ENCODE measurements at places on chromosomes 3 and 15.

DNA sequence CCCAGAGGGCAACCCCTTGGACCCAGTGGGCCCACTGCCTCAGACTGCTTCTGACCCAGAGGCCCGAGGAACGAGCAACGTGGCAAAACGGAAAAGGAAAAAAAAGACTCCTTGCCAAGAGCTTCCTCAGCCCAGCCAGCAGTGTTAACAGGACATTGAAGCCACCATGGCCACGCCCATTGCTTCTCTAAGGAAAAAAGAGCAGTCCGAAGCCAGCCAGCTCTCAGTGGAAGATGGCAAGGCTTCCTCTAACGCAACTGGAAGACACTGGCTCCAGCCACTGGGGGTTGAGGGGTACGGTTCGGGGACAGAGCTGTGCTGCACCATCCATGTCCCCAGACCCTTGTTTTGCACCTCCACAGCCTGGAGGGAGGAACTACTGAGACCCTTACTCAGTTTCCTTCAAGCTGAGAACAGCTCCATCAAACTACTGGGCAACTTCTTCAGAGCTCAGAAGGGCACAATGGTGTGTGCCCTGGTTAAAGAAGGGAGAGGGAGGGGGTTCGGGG is 10.7 kb downstream of the BMF start:
- DNase-seq: no peak

DNA sequence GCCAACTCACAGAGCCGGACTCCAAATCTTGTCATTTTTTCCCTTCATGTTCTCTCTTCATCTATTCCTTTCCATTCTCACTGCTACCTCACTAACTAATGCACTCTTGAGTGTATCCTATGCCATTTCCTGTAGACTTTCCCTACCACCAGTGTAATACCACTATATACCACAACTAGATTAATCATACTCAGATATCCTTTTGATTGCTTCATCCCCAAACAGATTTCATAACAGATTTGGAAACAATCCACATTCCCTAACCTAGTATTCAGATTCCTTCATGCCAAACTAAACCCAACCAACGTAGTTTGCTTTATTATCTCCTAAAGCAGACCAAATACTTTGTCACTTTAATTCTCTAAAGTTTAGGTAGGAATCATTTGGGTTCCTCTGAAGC is 2.6 kb upstream of the PLOD2 start:
- no peak for DNase-seq

GRCh38 chr3:171187706-171188290 is 161.3 kb upstream of the SLC2A2 start:
- DNase-seq: no peak

GRCh38 chr3:140898340-140899180 is 43.1 kb upstream of the SLC25A36 start:
- no peak for DNase-seq

DNA sequence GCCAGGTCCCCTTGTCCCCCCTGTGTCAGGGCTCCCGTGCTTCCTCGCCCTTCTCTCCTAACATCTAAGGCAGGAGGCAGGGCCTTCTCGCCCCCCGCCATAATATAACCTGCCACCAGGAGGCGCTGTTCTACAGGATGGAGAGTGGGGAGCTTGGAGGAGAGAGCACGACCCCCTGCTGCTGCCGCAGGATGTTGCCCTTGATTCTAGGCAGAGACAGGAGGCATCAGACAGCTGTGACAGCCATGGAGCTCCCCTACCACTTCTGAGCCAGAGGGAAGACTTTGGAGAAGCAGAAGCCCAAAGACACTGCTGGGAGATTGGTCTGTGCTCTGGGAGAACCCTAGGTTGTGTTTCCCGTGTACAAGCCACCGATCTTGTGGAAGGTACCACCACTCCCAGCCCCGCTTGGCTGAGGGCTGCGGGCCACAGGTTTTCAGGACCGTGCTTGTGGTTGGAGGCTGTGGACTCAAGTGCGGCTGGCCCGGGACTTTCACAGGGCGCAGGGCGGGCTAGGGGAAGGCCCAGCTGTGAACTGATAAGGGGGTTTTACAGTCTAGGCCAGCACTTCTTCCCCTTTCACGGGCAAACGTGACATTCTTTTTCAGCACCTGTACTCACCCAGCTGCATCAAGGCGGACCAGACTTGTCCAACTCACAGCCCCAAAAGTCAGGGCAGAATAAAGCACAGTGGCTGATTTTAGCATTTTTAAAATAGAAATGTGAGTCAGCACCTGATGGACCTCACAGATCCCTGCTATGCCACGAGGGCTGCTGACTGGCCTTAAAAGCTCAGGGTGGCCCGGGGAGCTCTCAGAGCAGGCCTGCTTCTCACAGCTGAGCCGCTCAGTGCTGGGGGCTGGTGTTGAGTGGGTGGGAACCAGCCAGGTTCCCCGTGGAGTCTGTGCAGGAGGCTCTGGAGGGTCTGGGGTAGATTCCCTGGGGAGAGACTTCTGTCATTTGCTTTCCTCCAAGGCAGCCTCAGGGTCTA is 2.6 kb upstream of the TIGIT start:
- peak; percentile 95 for DNase-seq

Measured in activated T-cell treated with anti-CD3 and anti-CD28 coated beads, Interleukin-2, amount 50 U/mL, for 4 hours (primary cell).